ENCODE measurements at places on chromosomes 7 and 10. TPM values are rescaled to one million over a fixed set of nuclear protein-coding genes. Genes with fewer than 3 reads are reported as not detected.

The ABI1 gene
- polyA plus RNA-seq: 22.1 TPM

The ASL gene
- 57.7 TPM for polyA plus RNA-seq

The AKR1C3 gene
- 9.7 TPM for polyA plus RNA-seq

DNA sequence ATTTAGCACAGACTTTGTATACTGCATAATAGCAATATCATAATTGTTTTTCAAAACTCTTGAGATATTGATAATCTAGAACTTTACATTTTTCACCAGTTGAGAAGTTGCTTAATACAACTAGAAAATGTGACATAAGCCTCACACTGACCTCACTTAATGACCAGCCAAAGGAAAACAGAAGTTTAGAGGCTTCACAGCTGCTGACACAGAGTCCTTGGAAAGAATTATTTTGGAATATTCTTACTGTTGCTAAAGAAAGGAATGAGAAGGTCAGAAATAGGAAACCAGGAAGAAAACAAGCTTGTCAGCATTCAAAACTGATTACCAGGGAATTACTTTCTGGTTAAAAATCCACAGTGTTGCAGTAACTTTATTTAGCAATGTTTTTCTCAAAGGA is 35.5 kb upstream of the WASL start:
- DNase-seq: no peak

DNA sequence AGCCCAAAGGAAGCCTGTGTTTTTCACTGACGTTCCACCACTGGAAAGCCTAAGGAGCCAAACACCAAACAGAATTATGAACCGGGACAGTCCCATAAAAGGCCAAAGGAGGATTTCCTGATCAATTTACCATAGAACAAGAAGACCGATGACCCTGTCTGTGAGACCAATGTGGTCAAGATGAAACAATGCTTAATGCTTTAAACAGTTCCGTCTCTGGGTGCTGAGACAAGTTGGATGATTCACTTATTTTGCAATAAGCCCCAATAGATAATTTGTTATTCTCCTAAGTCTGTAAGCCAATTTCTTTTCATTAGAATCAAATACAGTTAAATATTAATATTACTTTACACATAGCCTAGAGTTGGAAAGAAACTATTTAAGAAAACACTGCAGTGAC is 134.9 kb downstream of the MICU1 start:
- no peak for DNase-seq

DNA sequence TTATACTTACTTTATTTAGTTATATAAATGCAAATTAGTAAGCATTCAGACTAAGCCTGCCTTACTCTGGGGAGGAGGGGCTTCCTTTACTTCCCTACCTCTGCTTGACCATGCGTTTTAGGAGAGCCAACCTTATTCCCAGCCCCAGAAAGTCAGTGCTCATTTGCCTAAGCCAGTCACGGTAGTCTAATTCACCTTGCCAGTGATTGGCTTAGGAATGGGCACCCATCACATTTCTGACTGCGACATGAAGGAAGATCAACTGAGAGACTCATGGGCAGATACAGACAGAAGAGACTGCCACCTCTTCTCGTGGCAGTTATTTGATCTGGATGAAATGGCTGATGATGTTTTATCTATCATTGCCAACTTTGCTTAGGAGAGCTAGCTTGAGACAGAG is 29.5 kb downstream of the RPA3 start:
- no peak for DNase-seq

DNA sequence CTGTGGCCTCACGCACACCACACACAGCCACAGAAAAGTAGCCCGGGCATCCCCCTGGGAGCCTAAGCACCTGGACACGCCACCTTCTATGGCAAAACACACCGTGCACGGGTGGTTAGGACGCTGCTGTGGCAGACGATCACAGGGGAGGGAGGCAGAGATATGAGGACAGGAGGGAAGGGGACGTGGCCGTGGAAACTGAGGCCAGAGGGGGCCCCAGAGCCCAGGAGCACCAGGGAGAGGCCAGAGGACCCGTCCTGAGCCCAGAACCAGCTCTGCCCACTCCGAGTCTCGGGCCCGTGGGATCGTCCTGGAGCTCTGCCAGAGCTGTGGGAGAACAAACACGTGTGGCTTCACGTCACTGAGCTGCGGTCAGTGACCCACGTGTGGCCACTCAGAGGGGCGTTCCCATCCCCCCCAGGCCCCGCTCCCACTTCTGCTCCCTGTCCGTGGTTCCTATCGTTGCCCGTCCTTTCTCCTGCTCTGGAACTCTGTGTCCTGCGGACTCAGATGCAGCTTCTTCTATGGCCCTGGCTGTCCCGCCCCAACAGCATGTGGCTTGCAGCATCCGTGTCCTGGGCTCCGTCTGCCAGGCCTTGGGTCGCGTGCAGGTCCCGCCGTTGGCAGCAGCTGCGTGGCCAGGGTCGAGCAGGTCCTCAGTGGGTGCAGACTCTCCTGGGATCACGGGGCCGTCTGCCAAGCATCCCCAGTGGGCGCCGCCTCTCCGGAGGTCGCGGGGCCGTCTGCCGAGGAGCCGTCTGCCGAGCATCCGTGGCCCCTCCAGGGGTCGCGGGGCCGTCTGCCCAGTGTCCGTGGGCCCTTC is 31.0 kb downstream of the GET4 start:
- no peak for DNase-seq

- no peak for DNase-seq
These were observed 23.4 kb upstream of the BNIP3 start for GRCh38 chr10:132005147-132005546.

The HOXA9 gene
- polyA plus RNA-seq: not detected

DNA sequence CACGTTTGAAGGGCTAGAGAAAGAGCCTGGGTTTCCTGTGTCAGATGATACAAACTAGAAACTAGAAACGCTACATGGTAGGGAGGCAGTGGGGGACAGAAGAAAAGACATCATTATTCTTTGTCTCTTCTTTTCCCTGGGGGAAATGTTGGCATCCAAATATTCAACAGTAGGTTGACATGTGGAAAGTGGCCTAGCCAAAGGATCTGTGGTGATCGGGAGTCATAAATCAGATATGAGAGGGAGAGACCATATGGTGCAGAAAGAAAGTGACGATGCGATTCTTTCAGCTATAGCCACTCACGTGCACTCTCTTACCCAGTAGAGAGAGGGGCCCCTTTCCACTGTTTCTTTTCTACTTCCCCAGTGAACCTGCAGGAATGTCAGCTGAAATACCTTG is 964.7 kb downstream of the LRMDA start:
- no peak for DNase-seq

The CALHM1 gene
- not detected for polyA plus RNA-seq

GRCh38 chr10:104577163-104577562 is 63.9 kb upstream of the SORCS3 start:
- no peak for DNase-seq

The LANCL2 gene
- 11.2 TPM for polyA plus RNA-seq

DNA sequence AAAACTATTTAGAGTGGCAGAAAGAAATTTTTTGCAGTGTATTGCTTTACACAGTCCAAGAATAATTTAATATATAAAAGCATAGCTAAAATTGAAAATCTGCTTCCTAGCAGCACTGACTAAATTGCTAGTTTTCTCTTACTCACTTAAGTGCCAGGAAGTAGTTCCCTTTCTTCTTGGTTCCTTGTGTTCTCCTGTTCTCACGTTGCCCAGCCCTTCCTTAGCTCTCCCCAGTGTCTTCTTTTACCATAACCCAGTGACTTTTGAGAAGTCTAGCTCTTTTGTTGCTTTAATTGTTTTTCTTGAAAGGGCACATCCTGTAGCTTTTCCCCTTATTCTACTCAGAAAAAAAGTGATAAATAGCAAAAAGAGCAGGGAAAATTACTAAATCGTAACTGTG is 215.5 kb downstream of the THSD7A start:
- DNase-seq: no peak

DNA sequence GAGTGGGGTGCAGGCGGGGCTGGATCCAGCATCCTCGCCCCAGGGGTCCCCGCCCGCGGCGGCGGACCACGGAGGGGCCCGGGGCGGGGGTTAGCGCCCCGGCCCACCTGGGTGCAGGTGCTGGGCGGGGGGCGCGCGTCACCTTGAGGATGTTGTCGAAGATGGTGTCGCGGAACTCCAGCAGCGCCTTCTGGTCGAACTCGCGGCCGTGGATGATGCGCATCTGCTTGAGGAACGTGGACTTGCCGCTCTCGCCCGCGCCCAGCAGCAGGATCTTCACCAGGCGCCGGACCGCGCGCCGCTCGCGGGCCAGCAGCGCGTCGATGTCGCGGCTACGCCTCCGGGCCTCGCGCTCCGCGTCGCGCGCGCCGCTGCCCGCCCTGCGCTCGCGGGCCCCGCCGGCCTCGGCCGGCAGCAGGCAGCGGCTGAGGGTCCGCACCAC is 376 bp downstream of the GNA12 start:
- peak; percentile 42 for DNase-seq

The SH2D4B gene
- not detected for polyA plus RNA-seq

GRCh38 chr7:121330053-121330833 is 1.4 kb downstream of the WNT16 start:
- DNase-seq: peak; percentile 34

DNA sequence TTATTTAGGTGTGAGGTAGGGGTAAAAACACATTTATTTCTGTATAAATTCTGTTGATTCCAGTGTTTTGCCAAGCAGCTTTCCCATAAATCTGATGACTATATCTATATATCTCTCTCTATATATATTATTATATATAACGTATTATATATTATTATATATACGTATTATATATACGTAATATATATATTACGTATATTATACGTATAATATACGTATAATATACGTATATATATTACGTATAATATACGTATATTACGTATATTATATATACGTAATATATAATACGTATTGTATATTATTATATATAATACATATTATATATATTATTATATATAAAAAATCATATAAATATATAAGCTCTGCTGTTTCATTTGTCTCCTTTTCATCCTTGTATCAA is 163.5 kb downstream of the GPR158 start:
- no peak for DNase-seq

DNA sequence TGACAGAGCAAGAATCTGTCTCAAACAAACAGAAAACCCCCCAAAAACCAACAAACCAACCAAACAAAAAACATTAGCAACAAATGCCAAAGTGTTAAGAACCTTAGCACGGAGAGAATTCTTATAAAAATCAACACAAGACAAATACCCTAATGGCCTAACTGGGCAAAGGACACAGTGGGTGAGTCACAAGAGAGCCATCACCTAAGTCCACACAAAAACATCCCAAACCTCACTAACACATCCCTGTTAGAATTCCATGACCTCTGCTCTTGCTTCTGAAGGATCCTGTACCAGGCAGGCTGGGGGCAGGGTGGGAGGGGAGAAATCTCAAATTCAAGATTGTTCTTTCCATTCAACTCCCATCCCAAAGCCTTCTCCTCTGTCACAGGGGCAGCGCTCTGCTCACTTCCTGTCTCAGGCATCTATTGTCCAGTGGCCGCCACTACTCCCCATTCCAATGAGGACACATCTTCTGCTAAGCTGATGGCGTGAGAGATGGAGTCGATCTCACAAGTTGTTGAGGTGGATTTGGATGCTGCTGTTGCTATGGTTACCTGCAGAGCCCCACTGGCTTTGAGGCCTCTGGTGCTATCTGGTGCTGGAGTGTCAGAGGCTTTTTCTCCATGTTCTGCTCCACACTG is 9.2 kb downstream of the IL15RA start:
- no peak for DNase-seq

The MYH16 gene
- 0.09 TPM for polyA plus RNA-seq

The MBLAC1 gene
- polyA plus RNA-seq: 2.3 TPM

The VGF gene
- 1.4 TPM for polyA plus RNA-seq

GRCh38 chr10:63003816-63004453 is 129.2 kb upstream of the NRBF2 start:
- peak; percentile 22 for DNase-seq

- DNase-seq: no peak
These were observed 95.3 kb downstream of the CNNM2 start for GRCh38 chr10:103013416-103013815.

DNA sequence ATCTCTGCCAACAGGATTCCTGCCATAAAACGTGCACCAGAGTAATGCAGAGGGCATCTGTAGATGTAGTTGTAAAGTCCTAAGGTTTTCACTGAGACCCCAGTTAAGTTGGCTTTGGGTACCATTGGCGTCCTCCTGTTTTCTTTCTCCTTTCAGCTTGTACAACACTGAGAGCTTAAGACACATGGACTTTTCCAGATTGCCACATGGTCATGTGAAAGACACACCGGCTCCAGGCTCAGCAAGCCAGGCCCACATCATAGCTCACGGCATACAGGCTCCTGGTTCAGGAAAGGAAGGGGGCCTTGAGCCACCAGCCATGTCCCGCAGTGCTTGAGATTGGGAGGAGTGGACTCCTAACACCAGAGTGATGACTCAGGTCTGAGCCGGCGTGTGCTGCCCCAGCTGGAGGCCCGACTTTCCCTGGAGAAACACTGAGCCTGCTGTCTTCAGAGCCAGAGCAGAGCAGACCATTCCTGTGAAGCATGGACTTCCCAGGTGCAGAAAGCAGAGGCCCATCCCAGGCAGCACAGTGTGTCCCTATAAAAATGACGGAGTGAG is 252.7 kb downstream of the PRPF18 start:
- no peak for DNase-seq

The ADAMTS14 gene
- 32.7 TPM for polyA plus RNA-seq
